ENCODE measurements at places on chromosomes 12 and 14. TPM values are rescaled to one million over a fixed set of nuclear protein-coding genes. Genes with fewer than 3 reads are reported as not detected.
A peak's percentile ranks its signal among the peaks of the same experiment; 100 is the strongest.

GRCh38 chr12:70082997-70083676 lies 160.1 kb upstream of the CNOT2 start:
- no peak overlapping the region for H3K4me3 ChIP-seq
- H3K4me1 ChIP-seq: no peaks in the 10 kb centered on the region
- DNase-seq: no peak
- no peaks in the 10 kb centered on the region for H3K27me3 ChIP-seq
- no peak overlapping the region for H3K27ac ChIP-seq

DNA sequence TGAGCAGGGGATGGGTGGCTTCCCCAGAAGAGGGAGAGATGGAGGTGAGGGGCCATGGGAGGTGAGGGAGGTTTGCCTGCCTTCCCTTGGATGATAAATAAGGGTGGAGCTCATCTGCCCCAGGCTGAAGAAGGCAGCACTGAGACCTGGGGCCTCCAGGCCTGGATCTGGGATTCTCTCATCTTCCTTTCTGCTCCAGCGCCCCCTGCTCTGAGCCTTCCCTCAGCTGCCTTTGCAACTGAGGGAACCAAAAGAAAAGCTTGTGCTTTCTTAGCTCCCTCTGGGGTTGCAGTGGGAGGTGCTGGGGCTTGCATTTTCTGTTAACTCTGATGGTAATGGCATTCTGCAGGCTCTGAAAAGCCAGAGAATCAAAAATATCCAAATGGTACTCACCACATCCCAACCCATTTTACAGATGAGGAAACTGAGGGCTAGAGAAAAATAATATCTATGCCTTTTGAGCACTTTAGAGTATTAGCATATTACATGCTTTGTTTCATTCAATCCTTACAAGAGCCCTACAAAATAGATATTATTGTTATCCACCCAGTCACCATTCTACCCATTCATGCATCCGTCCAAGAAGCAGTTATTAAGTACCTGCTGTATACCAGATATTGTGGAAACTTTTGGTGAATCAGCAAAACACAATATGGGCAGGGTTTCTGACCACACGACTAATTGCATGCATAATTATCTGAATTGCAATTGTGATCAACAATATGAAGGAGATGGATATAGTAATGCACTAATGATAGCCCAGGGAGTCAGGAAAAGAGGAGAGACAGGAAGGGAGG lies 102.2 kb downstream of the WSCD2 start:
- no peaks in the 10 kb centered on the region for H3K27me3 ChIP-seq
- DNase-seq: no peak
- H3K4me1 ChIP-seq: no peaks in the 10 kb centered on the region
- H3K27ac ChIP-seq: no peak overlapping the region
- no peaks in the 10 kb centered on the region for H3K36me3 ChIP-seq

DNA sequence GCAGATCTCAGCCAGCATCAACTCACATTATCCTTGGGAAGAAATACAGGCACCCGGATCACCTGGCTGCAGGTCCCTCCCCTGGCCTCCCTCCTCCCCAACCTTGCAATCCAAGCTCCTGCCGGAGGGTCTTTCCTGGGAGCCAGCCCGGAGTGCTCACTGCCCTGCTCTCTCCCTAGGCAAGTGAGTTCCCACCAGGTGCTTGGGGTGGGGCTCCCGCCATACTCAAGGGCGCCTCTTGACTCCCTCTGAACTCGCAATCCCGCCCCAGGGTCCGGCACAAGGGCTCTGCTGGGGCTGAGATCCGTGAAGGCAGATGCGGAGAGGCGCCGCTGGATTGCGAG lies 1.2 kb upstream of the CEP170B start:
- H3K4me3 ChIP-seq: peak overlapping the region; percentile 70
- no peaks in the 10 kb centered on the region for H3K27me3 ChIP-seq

The ALX1 gene
- total RNA-seq: not detected

GRCh38 chr14:52551696-52552062 lies 626 bp downstream of the TXNDC16 start:
- H3K4me1 ChIP-seq: peaks cover 31% of the 10 kb centered on the region
- no peaks in the 10 kb centered on the region for H3K27me3 ChIP-seq
- H3K36me3 ChIP-seq: no peaks in the 10 kb centered on the region
- H3K27ac ChIP-seq: peak overlapping the region; percentile 95
- H3K4me3 ChIP-seq: peak overlapping the region; percentile 89
- DNase-seq: peak; percentile 64

DNA sequence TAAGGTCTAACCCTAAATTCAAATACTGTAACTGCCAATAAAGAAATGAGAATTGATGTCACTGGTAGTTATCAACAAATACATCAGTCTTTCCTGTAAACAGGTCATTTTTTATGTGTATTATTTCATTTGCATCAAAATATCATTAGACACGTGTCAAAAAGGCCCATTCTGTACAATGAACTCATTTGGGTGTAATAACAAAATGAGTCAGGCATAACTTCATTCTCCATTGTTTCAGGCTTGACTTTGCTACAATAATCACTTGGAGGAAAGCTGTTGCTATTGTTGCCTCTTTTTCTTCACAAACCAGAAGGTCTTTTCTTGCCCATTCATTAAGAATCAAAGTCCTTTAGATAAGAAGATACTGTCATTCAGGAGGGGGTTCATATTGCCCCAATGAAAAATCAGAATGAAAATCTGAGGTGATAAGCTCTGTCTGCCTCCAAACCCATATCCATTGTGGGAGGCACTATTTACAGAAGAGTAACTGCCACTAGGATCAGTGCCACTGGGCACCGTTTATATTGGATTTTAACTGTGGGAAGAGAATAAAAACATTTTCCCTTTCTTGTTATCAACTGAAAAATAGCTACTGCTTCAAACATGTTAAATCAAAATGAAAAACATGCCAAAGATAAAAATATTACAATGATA lies 10.1 kb downstream of the ENTPD5 start:
- DNase-seq: no peak
- peaks cover under 1% of the 10 kb centered on the region for H3K4me1 ChIP-seq
- no peaks in the 10 kb centered on the region for H3K27me3 ChIP-seq
- no peak overlapping the region for H3K4me3 ChIP-seq

GRCh38 chr12:124480469-124481256 lies 86.7 kb downstream of the NCOR2 start:
- H3K27me3 ChIP-seq: no peaks in the 10 kb centered on the region
- H3K4me3 ChIP-seq: no peak overlapping the region
- peaks cover 33% of the 10 kb centered on the region for H3K4me1 ChIP-seq

The KRT72 gene
- total RNA-seq: not detected

DNA sequence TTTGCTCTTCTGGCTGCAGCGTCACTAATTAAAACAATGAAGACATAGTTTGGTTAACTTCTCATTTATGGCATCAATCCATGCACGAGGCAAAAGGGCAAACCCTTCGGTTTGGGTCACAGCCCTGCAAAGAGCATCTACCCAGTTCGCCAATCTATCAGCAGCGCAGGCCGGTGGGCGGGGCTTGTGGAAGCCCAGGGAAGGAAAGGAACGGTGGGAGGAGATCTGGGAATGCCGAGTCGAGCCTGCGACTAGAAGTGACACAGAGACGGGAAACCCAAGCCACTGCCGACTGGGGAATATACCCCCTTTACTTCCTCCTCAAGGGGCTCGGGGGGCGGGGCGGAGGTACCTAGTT lies 466 bp downstream of the KICS2 start:
- DNase-seq: peak; percentile 90
- no peaks in the 10 kb centered on the region for H3K27me3 ChIP-seq
- H3K36me3 ChIP-seq: no peaks in the 10 kb centered on the region
- H3K27ac ChIP-seq: peak overlapping the region; percentile 77
- H3K4me1 ChIP-seq: peaks cover 9% of the 10 kb centered on the region
- peak overlapping the region; percentile 81 for H3K4me3 ChIP-seq

The KCNC2 gene
- 0.37 TPM for total RNA-seq

The PRICKLE1 gene
- 2.9 TPM for total RNA-seq

The ATL1 gene
- total RNA-seq: 1.9 TPM

GRCh38 chr14:53692885-53693284 lies 263.7 kb downstream of the BMP4 start:
- H3K4me3 ChIP-seq: no peak overlapping the region
- no peaks in the 10 kb centered on the region for H3K27me3 ChIP-seq

DNA sequence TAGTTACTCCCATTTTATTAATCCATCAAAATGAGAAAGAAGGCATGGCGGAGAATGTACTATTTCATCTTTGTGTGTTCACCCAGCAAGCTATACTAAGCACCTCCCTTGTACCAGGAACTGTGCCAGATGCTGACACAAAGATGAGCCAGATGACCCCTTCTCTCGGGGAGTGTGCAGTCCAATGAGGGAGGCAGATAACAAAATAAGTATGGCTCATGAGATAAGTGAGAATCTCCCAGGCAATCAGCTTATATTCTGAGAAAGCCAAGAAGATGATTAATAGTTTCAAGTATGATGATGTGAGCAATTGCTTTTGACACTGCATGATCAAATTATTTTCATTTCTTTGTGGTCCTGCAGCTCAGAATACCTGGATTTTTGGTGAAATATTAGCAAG lies 1.3 kb upstream of the TMEM233 start:
- no peak overlapping the region for H3K4me3 ChIP-seq
- H3K4me1 ChIP-seq: peaks cover 7% of the 10 kb centered on the region
- peak; percentile 20 for DNase-seq
- H3K27me3 ChIP-seq: peaks cover 36% of the 10 kb centered on the region
- H3K36me3 ChIP-seq: no peaks in the 10 kb centered on the region

The FOXN4 gene
- total RNA-seq: not detected

The FSCB gene
- 0.18 TPM for total RNA-seq

The GLIPR1L2 gene
- not detected for total RNA-seq

- no peak overlapping the region for H3K27ac ChIP-seq
- H3K4me1 ChIP-seq: no peaks in the 10 kb centered on the region
- no peaks in the 10 kb centered on the region for H3K36me3 ChIP-seq
- no peaks in the 10 kb centered on the region for H3K27me3 ChIP-seq
- no peak for DNase-seq
- no peak overlapping the region for H3K4me3 ChIP-seq
Measured at GRCh38 chr12:68489273-68489672, 121.4 kb upstream of the RAP1B start.

GRCh38 chr12:58285551-58285950 lies 344.2 kb downstream of the ATP23 start:
- H3K36me3 ChIP-seq: no peaks in the 10 kb centered on the region
- H3K27me3 ChIP-seq: no peaks in the 10 kb centered on the region
- no peaks in the 10 kb centered on the region for H3K4me1 ChIP-seq
- no peak overlapping the region for H3K4me3 ChIP-seq
- H3K27ac ChIP-seq: no peak overlapping the region

DNA sequence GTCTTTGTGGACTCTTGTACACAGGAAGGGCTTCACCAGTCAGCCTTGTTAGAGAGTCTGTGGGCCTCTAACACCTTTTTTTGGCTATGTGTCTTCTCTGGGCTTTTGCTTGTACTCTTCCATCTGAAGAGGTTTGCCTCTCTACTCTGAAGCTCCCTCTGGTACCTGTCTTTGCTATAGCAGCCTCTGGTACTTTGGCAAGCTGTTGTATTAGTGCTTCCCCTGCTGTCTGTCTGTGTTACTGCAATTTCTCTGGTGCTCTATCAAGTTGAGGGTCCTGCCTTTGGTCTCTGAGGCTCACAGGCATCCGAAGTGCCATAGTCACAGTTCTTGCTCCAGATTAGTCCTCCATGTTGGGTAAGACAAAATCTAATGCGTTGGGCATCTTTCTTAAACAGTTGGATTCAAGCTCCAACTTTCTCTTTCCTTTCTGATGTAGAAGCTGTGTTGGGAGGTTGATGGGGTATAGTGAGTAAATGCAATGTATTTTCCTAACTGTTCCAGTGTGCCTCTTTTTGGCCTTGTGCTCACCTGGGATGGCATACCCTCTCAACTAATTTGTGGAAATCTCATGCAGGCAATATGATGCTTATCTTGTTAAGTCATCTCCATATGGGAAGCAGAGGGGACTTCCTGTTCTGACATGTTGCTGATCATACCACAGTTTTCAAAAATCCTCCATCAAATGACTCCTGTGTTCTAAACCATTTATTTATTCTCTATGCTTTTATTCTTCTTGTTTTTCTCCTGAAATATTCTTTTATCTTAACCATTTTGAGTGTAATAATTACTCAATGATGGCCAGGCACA lies 88.8 kb downstream of the ATF7IP start:
- no peaks in the 10 kb centered on the region for H3K27me3 ChIP-seq
- no peak for DNase-seq
- no peak overlapping the region for H3K27ac ChIP-seq
- no peak overlapping the region for H3K4me3 ChIP-seq
- H3K4me1 ChIP-seq: no peaks in the 10 kb centered on the region
- peaks cover 59% of the 10 kb centered on the region for H3K36me3 ChIP-seq

DNA sequence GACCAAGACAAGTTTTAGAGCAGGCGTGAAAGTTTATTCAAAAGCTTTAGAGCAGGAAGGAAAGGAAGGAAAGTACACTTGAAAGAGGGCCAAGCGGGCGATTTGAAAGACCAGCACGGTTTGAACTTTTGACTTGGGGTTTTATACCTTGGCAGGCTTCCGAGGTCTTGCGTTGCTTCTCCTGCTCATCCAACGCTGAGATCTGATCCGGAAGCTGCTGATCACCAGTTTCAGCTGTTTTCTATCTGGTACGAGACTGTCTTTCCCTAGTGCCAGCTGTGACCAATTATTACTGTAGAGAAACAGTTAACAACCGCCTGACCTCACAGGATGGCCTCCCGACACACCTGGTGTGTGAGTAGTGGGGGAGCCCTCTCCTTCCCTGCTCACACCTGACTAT lies 20.6 kb upstream of the SNRPF start:
- DNase-seq: peak; percentile 64
- H3K36me3 ChIP-seq: no peaks in the 10 kb centered on the region
- no peaks in the 10 kb centered on the region for H3K27me3 ChIP-seq
- peaks cover 26% of the 10 kb centered on the region for H3K4me1 ChIP-seq
- no peak overlapping the region for H3K4me3 ChIP-seq

- H3K4me1 ChIP-seq: no peaks in the 10 kb centered on the region
- H3K36me3 ChIP-seq: peaks cover 54% of the 10 kb centered on the region
- no peak overlapping the region for H3K27ac ChIP-seq
Measured at GRCh38 chr12:133106253-133106652, 23.8 kb downstream of the ZNF891 start.

GRCh38 chr12:2811801-2812200 lies 667 bp upstream of the ITFG2 start:
- no peak for DNase-seq
- H3K27ac ChIP-seq: peak overlapping the region; percentile 97
- peak overlapping the region; percentile 76 for H3K4me3 ChIP-seq
- no peaks in the 10 kb centered on the region for H3K27me3 ChIP-seq
- H3K4me1 ChIP-seq: peaks cover 31% of the 10 kb centered on the region

The INTS13 gene
- 26.8 TPM for total RNA-seq

- no peak for DNase-seq
- peaks cover 83% of the 10 kb centered on the region for H3K4me1 ChIP-seq
- no peak overlapping the region for H3K27ac ChIP-seq
- no peaks in the 10 kb centered on the region for H3K36me3 ChIP-seq
Measured at GRCh38 chr12:45973526-45973925, 16.8 kb downstream of the SCAF11 start.

The NKX2-1 gene
- total RNA-seq: not detected

DNA sequence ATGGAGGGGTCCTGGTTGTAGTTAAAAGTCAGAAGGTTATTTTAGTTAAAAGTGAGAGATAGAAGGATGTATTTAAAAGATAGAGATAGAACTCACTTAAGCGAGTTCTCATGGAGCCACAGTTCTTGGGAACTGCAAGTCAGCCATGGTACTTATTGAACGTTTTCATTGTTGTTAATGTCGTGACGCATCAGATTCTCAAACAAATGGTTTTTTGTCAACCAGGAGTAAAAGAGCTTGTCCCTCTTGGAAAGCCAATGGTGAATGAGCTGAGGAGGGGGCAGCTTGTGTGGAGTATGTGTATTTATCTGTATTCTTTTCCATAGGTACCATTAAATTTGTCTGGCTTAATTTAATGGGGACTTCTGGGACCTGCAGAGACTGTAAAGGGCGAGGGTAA lies 68.6 kb downstream of the FIGNL2 start:
- H3K36me3 ChIP-seq: no peaks in the 10 kb centered on the region
- DNase-seq: no peak
- no peak overlapping the region for H3K4me3 ChIP-seq
- peaks cover 13% of the 10 kb centered on the region for H3K27me3 ChIP-seq
- H3K27ac ChIP-seq: no peak overlapping the region

The TAS2R46 gene
- total RNA-seq: 4.1 TPM

Measured in stomach (tissue), 19 donors.